ENCODE measurements at places on chromosomes 4 and X. TPM values are rescaled to one million over a fixed set of nuclear protein-coding genes. Genes with fewer than 3 reads are reported as not detected.

The PSAPL1 gene
- total RNA-seq: under 0.01 TPM

The HSD17B13 gene
- total RNA-seq: not detected

The SMR3B gene
- total RNA-seq: not detected

The HSFX4 gene
- not detected for total RNA-seq

The METAP1 gene
- 30.0 TPM for total RNA-seq

Measured in cardiac atrium fibroblast (primary cell).